ENCODE measurements at places on chromosomes 16 and 17. TPM values are rescaled to one million over a fixed set of nuclear protein-coding genes. Genes with fewer than 3 reads are reported as not detected.

The CCL3 gene
- total RNA-seq = 1,562 TPM

The TMC7 gene
- not detected for total RNA-seq

The UTS2R gene
- not detected for total RNA-seq

The ARL5C gene
- total RNA-seq = not detected

The STH gene
- total RNA-seq = not detected

The P2RX5 gene
- total RNA-seq = 16.5 TPM

The ENPP7 gene
- 0.11 TPM for total RNA-seq

The C17orf67 gene
- 3.3 TPM for total RNA-seq

The HOXB7 gene
- 0.73 TPM for total RNA-seq

The LHX1 gene
- 0.32 TPM for total RNA-seq

The RNF112 gene
- 0.06 TPM for total RNA-seq

The PPP1R27 gene
- total RNA-seq = not detected

The CFAP97D1 gene
- not detected for total RNA-seq

The OTOP3 gene
- not detected for total RNA-seq

The STX1B gene
- 0.15 TPM for total RNA-seq

The PRAC1 gene
- not detected for total RNA-seq

The ACSM2A gene
- total RNA-seq = not detected

The HOXB1 gene
- total RNA-seq = not detected

The TSPAN10 gene
- 0.19 TPM for total RNA-seq

The AP2B1 gene
- 163 TPM for total RNA-seq

The NPIPB2 gene
- total RNA-seq = 9.0 TPM

The GCSH gene
- 29.4 TPM for total RNA-seq

The NUFIP2 gene
- 66.9 TPM for total RNA-seq

The C16orf92 gene
- not detected for total RNA-seq

The CTRB2 gene
- not detected for total RNA-seq

The IL32 gene
- total RNA-seq = 1,098 TPM

The EPOP gene
- 56.1 TPM for total RNA-seq

The PRSS33 gene
- 0.13 TPM for total RNA-seq

The PRKCB gene
- total RNA-seq = 99.0 TPM

The PLCD3 gene
- total RNA-seq = 5.1 TPM

The ERN2 gene
- total RNA-seq = not detected

The GUCY2D gene
- total RNA-seq = not detected

The TEX19 gene
- not detected for total RNA-seq

The TNFRSF13B gene
- not detected for total RNA-seq

The TM4SF5 gene
- total RNA-seq = not detected

The MAF gene
- 47.0 TPM for total RNA-seq

The ZNF768 gene
- 14.6 TPM for total RNA-seq

The HSD11B2 gene
- total RNA-seq = 1.3 TPM

The CXCL16 gene
- total RNA-seq = 1.7 TPM

The DNAH2 gene
- total RNA-seq = 0.10 TPM

The CACNG1 gene
- not detected for total RNA-seq

The TMEM235 gene
- total RNA-seq = not detected

The KRTAP4-5 gene
- not detected for total RNA-seq

The B9D1 gene
- total RNA-seq = 9.2 TPM

The MLKL gene
- total RNA-seq = 17.5 TPM

The KCNJ18 gene
- total RNA-seq = not detected

The CSH2 gene
- total RNA-seq = not detected

The POLDIP2 gene
- 128 TPM for total RNA-seq

The CACNG5 gene
- total RNA-seq = not detected

The GNG13 gene
- total RNA-seq = not detected

The RPS2 gene
- total RNA-seq = 4,954 TPM

The ADAM11 gene
- 0.21 TPM for total RNA-seq

The IKZF3 gene
- 92.3 TPM for total RNA-seq

The CDH15 gene
- total RNA-seq = not detected

The DPEP2 gene
- 1.5 TPM for total RNA-seq

The SLC22A31 gene
- total RNA-seq = not detected

The CDH3 gene
- not detected for total RNA-seq

The PLK1 gene
- total RNA-seq = 65.0 TPM

The FN3KRP gene
- total RNA-seq = 41.4 TPM
